NCI-H510A (cell line): ENCODE measurements at places on chromosomes 11 and 22.

DNA sequence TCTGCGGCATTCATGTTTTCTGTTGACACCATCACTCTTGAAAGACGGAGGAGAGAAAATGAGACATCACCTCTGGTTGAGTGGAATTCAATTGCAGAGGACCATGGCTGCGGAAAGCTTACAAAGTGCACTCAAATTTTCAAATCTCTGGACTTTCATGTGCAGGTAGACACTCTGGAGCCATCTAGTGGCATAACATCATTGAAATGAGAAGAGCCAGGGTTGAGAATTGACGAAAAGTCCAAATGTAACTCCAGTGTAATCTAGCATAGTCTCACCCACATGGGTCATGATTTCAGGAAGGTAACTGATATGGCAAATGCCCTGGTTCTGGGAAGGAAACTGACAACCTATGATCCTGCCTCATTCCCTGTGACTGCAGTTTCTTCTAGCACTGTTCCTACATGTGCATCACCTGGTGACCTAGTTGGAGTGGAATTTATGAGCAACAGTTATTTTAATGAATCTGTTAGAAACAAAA, 687.8 kb downstream of the KCNA4 start:
- DNase-seq = no peak

GRCh38 chr22:22151308-22151707, 93.3 kb upstream of the VPREB1 start:
- DNase-seq = no peak

- no peak for DNase-seq
Measured at GRCh38 chr22:20576445-20576816, 69.0 kb downstream of the MED15 start.

DNA sequence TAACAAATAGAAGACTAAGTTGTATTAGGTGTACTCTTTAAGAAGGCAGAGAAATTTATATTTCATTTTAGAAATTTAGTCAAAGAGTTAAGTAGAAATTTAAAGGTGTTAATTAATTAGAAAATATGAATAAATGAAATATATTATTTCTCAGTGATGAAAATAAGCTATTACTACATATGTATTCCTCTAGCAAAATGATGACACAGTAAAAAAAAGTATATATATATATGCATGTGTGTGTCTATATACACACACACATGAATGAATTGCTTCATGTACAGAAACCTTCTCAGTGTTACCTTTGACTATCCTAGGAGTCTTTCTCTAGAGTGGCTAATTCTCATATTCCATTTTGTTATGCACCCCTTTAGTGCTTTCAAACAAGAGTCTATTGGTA, 7.7 kb downstream of the RNF141 start:
- no peak for DNase-seq

- no peak for DNase-seq
Measured at GRCh38 chr11:78100676-78101472, 21.2 kb upstream of the NDUFC2 start.

DNA sequence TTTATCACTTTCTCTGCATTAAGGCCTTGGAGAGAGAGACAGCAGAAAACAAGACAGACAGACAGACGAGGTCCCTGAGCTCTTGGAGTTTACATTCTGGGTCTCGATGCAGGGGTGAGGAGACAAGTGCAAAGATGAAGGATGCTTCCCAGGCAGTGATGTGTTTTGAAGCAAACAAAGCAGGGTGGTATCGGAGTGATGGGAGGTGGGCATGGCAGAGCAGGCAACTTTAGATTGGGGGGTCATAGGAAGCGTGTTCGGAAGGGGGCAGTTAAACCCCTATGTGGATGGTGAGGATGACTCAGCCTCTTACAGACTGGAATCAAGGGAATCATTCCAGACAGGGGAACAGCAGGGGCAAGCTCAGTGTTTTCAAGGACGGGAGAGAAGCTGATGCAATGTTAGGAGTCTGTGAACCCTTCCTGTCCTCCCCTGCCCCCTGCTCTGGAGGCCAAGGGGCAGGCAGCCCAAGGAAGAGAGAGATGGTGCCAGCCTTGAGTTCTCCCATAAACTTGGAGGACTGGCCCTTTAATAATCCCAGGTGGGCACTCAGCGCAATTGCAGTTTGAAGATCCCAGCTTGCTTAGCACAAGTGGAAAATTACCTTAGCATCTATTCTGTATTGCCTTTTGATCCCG, 180.2 kb downstream of the CHST1 start:
- no peak for DNase-seq

- no peak for DNase-seq
Measured at GRCh38 chr11:57373146-57373545, 7.8 kb downstream of the PRG3 start.

GRCh38 chr11:70075836-70076235, 2.3 kb upstream of the ANO1 start:
- no peak for DNase-seq

GRCh38 chr11:122232985-122233384, 117.0 kb upstream of the BLID start:
- no peak for DNase-seq

DNA sequence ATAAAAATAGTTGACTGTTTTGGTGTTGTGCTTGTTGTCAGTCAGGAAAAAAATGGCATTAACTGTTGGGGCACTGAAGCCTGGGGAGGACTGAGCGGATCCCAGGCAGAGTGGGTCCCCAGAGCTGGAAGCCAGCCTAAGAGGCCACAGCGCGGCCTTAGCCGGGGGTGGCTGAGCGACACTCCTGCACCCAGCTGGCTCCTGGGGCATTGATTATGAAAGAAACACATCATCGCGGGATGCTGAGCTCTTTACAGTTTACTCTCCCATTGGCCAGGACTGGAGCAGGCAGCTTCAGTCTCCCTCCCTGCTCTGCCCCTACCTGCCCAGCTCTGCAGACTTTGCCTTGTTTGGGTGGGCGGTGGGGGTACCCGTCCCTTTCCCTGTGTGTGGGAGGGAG, 121.5 kb downstream of the ST3GAL4 start:
- no peak for DNase-seq

DNA sequence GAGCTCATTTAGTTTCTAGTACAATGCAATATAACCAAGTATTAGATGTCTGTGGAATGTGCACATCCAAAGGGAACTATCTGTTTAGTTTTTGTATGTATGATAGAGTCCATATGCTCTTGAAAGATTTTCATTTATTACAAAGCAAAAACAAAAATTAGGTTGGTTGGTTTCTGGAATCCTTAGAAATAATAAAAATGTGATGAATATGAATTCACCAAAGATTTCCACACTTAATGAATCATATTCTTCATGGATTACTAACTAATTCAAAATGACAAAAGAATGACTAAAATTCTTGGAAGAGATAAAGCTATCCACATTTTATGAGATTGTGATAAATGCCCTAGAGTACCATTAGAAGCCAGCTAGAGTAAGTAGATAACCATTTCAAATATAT, 261.1 kb downstream of the SBF2 start:
- DNase-seq = no peak

GRCh38 chr11:102611291-102611690, 13.8 kb downstream of the MMP20 start:
- no peak for DNase-seq

- DNase-seq = no peak
Measured at GRCh38 chr22:39928536-39929520, 27.9 kb downstream of the GRAP2 start.

DNA sequence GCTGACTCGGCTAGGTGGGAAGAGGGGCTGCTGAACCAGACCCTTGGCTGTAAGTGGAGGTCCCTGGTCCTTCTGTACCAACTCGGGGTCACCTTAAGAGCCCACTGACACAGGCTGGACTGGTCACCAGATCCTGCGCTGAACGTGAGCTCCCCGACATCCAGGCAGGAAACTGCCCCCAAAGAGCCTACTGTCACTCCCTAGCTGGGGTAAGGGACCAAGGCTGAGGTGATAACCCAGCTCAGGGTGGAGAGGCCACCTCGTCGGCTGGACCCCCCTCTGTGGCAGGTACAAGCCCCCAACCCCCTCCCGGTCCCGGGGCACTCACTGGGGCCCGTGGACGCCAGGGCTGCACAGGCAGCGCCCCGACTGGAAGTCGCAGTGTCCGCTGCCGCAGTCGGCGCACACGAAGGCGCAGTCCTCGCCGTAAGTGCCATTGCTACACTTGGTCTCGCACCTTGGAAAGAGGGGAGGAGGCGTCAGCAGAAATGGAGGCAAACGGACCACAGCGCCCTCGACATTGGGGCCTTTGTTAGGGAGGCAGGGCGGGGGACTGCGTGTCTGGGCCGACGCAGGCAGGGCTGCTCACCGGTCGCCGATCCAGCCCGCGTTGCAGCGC, 7.4 kb downstream of the SCARF2 start:
- no peak for DNase-seq

DNA sequence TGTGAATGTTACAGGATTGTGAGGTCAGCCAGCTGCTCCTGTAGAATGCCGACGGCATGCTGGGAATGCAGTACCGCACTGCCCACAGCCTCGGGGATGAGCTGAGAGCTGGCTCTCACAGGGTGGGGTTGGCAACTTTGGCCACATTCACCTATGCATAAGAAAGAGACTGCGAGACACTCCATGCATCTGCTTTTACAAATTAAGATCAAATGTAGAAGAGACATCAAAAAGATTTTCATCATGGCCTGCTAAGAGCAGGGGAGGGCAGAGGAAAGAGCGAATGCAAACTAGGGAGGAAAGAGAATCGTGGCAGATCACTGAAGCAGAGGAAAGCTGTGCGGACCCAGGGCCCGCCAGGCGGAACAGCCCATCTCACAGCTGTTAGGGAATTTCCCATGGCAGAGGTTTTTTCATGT, 49.8 kb upstream of the SPATA19 start:
- DNase-seq = no peak

DNA sequence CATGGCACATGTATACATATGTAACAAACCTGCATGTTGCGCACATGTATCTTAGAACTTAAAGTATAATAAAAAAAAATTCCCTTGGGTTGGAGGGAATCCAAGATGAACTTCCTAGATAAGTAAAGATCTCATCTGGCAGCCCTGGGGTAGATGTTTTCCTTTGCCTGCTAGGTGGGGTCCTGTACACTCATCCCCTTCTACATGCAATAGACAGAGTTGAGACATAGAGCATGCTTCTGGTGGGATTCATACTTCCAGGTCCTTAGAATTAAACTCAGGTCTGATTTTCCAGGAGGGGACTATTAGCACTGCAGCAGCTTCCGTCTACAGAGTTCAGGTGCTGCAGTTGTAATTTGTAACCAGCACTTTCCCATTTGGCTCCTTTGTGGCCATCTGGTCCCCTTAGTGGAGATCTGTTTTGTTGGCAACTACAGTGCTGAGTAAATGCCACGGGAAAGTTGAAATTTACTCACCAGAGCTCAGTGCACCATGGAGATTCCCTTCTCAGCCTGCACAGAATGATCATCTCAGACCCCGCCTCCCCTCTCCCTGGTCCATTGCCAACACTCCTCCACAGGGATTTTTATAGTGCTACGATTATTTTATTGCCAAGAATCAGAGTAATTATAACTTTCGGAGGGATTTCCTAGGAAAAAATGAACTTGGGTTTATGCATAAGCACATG, 220.1 kb upstream of the E2F8 start:
- no peak for DNase-seq

DNA sequence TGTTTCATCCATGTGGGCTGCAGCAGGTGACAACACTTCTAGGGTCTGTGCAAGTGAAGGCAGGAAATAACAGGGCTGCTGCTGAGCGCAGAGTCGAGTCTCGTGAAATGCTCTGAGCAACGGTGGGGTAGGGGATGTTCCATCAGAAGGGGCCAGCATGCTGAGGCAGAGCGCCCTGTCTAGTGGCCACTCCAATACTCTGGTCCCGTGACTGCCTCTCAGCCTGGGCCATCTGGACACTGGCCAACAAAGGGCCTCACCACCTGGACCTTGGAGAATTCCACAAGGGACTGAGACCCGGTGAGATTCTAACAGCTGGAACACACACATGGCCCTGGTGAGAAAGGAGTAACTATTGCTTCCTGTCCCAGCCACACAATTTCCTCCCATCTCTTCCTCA, 375.7 kb downstream of the SHANK2 start:
- peak; percentile 25 for DNase-seq

GRCh38 chr22:49307481-49307830, 520.2 kb downstream of the BRD1 start:
- no peak for DNase-seq

DNA sequence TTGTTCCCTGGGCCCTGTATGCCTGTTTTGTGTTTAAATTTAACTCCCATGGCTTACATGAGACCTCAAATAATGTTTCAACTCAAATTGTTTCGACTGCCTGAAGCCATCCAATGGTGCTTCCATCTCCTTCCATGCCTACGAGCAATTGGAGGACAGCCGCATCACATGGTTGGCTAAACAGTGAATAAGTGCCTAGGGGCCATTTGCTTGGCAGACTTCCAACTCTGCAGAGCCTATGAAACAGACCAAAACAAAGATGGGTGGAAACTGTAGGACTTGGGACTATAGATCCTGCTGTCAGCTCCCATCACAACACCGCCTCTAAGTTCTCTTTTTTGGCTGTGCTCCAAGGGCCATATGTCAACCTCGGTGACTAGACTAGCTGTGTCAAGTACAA, 84.1 kb downstream of the PARVA start:
- DNase-seq = no peak

DNA sequence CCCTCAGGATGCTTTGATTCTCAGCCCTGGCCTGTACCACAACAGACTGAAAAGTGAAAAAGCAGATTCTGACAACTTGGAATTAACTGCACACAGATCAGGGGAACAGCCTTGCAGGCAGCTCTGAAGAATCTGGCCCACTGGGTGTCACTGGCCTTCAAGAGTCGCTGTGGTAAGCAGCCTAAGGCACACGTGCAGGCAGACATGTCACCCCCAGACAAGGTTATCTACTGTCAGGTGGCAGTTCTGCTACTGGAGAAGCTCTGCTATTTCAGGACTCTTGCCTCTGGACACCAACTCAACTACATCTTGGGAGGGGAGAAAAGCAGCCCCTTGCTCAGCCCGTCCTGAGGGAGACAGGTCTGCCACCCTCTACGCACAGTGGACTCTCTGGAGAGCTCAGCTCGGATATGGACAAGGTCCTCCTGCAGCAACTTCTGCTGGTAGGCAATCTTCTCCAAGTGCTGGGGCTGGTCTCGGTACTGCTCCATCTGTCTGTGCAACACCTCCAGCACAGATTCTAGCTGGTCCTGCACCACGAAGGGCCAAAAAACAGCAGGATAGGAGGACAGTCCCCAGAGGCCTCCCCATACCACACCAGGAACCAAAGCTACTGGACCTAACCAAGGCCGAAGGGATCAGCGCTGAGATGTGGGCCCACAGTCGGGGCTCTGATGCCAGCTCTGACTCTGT, 63.0 kb downstream of the C11orf58 start:
- no peak for DNase-seq

DNA sequence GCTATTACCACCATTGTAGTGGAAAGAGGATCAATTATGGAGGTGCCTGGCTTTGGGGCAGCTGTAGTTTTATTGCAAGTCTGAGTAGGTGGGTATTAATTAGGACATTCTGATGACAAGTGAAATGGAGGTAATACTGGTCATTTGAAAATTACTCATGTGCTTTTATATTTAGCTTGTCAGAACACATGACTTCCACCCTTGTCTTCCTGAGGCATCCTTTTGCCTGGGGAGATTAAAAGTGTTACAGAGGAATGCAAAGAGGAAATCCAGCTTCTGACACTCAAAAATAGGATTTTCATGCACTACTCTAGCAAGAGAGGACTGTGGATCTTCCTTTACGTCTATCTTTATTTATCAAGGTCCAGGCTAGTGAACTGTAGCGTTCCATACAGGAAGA, 44.7 kb upstream of the CAPRIN1 start:
- no peak for DNase-seq
